ENCODE measurements at places on chromosomes 7 and 10. TPM values are rescaled to one million over a fixed set of nuclear protein-coding genes. Genes with fewer than 3 reads are reported as not detected.

DNA sequence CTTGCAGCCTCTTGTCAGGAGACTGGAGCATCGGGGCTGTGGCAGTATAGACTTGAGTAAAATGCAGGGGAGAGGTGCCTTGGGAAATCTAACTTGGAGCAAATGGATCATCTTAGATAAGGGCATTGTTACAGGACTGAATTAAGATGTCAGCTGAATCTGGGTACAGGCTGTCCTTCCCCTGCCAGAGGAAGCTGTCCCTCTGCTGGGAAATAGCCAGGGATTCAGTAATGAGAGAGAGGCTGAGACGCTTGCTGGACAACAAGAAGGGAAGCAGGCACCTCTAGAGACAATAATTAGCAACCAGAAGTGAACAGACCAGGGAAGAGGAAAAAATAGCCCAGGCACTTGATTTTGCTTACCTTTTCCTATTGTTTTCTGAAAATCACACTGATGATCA is 20.7 kb upstream of the RAPGEF5 start:
- DNase-seq: no peak

GRCh38 chr10:72322280-72323058 is 32.2 kb downstream of the DNAJB12 start:
- DNase-seq: no peak

DNA sequence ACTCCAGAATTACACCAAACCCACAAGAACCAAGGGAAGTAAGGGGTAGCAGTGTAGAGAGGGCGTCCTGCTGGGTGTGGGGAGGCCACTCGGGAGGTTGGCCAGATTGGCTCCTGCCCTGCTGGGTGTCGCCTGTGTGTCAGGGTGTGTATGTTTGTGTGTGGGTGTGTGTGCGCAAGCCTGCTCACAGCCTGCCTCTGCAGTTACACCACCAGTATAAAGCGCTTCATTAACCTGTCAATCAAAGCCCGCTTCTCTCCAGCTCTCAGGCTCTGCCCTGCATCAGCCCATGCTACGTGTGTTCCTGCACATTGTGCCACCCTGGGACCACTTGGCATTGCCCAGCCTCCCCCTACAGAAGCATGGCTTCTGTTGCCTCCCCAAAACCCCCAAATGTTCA is 83.3 kb upstream of the PAX2 start:
- peak; percentile 54 for DNase-seq

DNA sequence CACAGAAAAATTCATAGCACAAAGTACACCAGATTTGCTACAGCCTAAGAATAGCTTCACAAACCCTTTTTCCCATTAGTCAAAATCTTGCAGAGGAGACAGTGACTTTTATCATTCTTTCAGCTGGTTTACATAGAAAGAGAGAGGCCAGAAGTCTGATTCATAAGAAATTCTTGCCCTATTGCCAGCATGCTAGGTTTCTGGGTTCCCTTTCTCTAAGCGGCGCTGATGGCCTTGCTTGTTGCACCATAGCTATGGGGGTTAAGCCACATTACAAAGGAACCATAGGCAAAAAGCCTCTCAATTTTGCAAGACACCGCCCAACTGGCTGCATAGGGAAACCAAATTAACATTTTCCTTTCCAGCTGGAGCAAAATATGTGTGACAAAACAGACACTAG is 87.4 kb downstream of the ZNF467 start:
- no peak for DNase-seq

GRCh38 chr10:113997428-113997827 is 46.2 kb upstream of the ADRB1 start:
- DNase-seq: no peak

CDK5 gene
- total RNA-seq: 16.8 TPM

- DNase-seq: no peak
Measured at GRCh38 chr7:128259131-128260061, 18.3 kb downstream of the LEP start.

- no peak for DNase-seq
Measured at GRCh38 chr7:50307368-50308032, 3.0 kb downstream of the IKZF1 start.

HYAL4 gene
- not detected for total RNA-seq

NPFFR1 gene
- not detected for total RNA-seq

All from renal cortical epithelial cell (primary cell).